Hematopoietic multipotent progenitor cell treated with erythropoietin and hydrocortisone succinate and interleukin-3 and kit ligand, for 17 days (in vitro differentiated cells): ENCODE measurements at places on chromosomes 6 and 20.

GRCh38 chr6:88728756-88729155 lies 234.7 kb downstream of the RNGTT start:
- no peak for DNase-seq

- DNase-seq: no peak
These were observed 2.7 kb downstream of the KCNB1 start for GRCh38 chr20:49479785-49480184.

DNA sequence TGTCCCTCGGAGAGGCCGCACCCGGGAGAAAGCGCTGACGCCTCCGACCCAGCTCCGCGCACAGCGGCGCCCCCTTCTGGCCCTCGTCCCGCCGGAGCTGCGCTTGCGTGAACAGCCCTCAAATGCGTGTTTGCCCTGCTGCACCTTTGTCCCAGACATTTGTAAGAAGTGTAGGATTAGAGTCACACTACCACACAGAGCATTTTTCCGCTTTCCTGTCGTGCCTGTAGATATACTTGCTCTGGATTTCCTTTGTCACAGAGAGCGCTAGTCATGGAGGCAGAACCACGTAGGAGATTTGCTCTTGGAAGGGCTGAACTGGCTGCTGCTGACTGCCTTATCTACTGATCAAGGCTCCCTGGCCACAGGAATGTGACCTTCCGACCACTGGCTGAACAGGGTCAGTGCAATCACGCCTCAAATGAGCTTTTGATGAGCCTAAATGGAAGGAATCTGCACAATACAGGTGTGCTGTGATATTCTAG lies 62.3 kb downstream of the PAX1 start:
- no peak for DNase-seq

DNA sequence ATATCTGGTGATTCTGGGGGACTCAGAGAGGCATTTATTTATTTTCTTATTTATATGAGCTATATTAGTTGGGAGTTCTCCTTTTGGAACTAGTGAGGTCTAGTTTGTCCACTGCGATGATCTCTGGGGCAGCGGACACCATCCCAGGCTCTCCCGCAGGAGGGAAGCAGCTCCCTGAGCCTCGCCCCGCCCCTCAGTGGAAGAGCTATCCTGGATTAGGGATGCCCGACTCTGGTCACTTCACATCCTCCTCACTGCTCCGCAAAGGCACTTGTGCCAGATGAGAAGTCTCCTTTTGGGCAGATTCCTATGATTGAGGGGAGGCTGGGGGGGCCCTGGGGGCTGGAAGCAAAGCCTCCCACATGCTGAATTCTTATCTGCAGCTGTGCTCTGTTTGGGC lies 3.6 kb upstream of the MAS1 start:
- DNase-seq: no peak

- no peak for DNase-seq
These were observed 39.1 kb upstream of the SIRT5 start for GRCh38 chr6:13535306-13535705.

- DNase-seq: no peak
These were observed 80.2 kb downstream of the PLCB4 start for GRCh38 chr20:9149087-9149486.

GRCh38 chr6:90294614-90294988 lies 2.0 kb downstream of the BACH2 start:
- DNase-seq: no peak

GRCh38 chr20:23111307-23111943 lies 25.3 kb upstream of the CD93 start:
- DNase-seq: no peak

- DNase-seq: no peak
These were observed 18.8 kb downstream of the EFHC1 start for GRCh38 chr6:52438926-52439325.

DNA sequence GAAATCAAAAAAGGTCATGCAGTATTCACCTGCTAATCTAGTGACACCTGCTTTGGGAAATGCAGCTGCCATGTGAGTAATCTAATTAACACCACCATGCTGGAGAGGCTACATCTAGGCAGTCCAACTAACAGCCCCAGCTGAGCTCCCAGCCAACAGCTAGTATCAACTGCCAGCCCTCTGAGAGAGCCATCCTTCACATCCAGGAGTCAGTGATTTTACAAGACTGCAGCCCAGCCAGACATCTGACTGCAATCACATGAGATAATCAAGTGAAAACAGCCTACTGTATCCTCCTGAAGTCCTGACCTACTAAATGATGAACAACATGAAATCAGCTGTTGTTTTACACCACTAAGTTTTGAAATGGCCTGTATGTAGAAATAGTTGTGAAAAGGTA lies 298.4 kb downstream of the TRDN start:
- no peak for DNase-seq

GRCh38 chr6:53829698-53830221 lies 35.0 kb downstream of the LRRC1 start:
- no peak for DNase-seq

- no peak for DNase-seq
These were observed 700.7 kb downstream of the PRKN start for GRCh38 chr6:162026843-162027242.

GRCh38 chr6:91716361-91716760 lies 1129.5 kb upstream of the MAP3K7 start:
- no peak for DNase-seq

- no peak for DNase-seq
These were observed 176.7 kb downstream of the LAMA2 start for GRCh38 chr6:129059650-129060049.

DNA sequence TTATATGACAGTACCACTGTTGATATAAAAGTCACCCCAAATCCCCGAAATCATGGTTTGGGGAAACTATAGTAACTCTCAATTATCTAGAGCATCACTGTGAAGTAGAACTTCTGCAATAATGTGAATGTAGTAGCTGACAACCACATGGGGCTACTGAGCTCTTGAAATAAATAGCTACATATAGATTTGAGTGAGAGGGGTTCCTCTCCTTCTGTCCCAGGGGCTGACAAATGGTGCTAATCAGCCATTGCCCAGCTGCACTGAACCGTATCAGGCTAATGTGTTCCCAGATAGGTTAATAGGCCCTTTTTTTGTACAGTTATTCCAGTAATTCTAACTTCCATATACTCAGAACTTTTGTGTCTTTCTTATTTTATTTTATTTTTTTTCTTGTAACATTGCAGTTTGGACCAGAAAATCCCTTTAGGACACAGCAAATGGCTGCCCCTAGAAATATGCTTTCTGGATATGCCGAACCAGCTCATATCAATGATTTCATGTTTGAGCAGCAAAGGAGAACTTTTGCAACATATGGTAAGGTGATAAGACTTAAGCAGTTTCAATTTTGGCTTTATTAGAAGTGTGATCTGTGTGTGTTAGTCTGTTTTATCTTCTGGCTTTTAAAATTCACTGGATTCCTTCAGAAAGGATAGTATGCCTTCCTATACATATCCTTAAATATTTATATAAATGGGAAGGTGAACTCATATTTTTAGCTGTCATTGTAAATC lies 21.1 kb downstream of the CDC40 start:
- peak; percentile 50 for DNase-seq

GRCh38 chr6:91634791-91635190 lies 1047.9 kb upstream of the MAP3K7 start:
- DNase-seq: no peak

DNA sequence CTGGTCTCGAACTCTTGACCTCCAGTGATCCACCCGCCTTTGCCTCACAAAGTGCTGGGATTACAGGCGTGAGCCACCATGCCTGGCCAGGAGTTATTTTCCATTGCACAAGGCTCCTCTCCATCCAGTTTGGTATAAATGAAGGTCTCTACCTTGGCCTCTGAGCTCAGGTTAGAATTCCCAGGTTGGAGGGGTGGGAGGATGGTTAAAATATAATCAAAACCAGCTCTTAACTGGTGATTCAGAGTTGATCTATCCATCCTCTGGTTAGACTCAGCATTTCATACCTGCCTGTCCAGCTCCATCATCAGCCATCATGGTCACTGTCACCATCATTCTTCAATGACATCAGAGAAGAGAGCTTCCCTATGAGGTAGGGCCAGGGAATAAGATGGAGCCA lies 2.6 kb upstream of the SLC22A7 start:
- DNase-seq: no peak

GRCh38 chr6:167245591-167245990 lies 45.5 kb upstream of the UNC93A start:
- no peak for DNase-seq

- no peak for DNase-seq
These were observed 24.8 kb upstream of the IGF2R start for GRCh38 chr6:159943968-159944598.

GRCh38 chr6:20943922-20944321 lies 409.7 kb downstream of the CDKAL1 start:
- no peak for DNase-seq

- no peak for DNase-seq
These were observed 141.9 kb upstream of the EXOC2 start for GRCh38 chr6:834866-835265.

- no peak for DNase-seq
These were observed 28.8 kb upstream of the SYNJ2 start for GRCh38 chr6:157952861-157953351.

DNA sequence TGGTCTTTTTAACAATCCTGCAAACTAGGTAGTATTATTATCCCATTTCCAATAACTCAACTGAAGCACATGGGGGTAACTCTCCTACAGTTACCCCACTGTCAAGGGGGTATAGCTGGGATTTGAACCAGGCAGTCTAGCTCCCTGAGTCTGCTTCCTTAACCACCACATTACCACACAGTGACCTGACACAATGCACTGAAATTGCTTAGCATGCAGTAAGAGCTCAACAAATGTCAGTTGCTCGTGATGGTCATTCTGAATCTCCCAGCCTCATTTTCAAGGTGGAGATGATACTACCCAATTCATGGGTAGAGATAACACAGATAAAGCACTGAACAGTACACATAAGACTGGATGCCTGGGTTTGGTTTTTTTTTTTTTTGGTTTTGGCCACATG lies 193.2 kb upstream of the MYLIP start:
- no peak for DNase-seq

DNA sequence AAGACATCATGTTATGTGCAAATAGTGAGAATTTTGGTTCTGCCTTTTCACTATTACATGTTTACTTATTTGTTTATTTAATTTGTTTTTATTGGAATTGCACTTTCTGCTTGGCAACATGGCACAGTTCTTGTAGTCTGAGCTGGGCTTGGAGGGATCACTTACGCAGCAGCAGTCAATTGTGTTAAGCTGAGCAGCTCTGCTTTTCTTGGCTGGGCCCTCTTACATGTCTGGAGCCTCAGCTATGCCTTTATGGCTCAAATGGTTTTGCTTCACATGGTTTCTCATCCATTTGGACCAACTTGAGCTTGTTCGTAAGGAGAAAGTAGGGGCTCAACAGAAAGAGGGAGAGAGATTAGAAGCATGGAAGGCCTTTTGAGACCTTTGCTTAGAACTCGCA lies 327.5 kb upstream of the EPHA7 start:
- DNase-seq: no peak

GRCh38 chr6:73368675-73369074 lies 1.0 kb downstream of the OOEP start:
- no peak for DNase-seq

- DNase-seq: no peak
These were observed 389.7 kb upstream of the EYS start for GRCh38 chr6:66096679-66097078.

DNA sequence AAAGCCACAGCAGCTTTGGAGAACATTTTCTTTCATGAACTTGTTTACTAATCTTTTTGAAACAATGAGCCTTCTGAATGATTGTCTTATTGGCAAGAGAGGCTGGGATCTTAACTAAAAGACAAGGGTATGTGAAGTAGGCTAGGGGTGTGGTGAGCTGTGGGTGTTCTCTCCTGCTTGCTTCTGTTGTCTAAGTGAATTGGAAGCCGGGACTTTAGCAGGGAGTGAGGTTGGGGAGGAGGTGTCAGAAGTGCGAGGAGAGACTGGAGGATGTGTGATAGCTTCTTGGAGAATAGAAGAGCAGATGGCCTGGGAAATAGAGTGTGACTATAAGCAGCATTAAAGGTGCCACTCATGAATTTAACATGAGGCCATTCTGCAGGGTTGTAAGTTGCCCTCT lies 562.8 kb downstream of the UTRN start:
- DNase-seq: no peak

DNA sequence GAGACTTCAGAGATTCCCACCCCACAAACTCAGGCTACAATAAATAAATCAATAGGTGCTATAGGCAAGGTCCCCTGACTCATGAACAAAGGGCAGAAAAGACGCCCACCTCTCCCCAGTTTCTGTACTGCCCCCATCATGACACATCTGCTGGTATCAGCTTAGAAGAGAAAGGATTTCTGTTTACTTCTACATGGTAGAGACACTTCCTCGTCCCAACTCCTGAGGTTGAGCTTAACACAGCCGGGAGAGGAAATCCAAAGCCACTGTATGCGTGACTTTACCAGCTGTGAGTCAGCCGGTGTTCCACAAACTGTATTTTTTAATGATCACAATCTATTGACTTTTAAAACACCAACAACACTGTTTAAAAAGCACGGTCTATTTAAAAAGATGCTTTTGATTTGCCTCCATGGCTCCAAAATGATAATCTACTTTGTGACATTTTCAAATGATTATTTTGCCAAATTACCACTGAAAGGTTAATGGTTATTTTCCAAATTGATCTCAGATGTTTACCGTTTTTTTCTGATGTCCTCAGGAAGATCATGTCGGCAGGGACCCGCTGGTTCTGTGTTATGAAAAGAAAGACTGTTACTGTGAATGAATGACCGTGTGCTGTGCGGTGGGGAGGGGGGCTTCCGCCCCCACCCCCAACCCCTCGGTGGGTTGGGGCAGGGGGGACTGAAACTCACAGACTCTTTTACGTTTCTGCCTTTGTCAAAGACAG lies 72.5 kb downstream of the ATP9A start:
- DNase-seq: no peak

- DNase-seq: no peak
These were observed 103.5 kb upstream of the SIRPG start for GRCh38 chr20:1761116-1761515.

DNA sequence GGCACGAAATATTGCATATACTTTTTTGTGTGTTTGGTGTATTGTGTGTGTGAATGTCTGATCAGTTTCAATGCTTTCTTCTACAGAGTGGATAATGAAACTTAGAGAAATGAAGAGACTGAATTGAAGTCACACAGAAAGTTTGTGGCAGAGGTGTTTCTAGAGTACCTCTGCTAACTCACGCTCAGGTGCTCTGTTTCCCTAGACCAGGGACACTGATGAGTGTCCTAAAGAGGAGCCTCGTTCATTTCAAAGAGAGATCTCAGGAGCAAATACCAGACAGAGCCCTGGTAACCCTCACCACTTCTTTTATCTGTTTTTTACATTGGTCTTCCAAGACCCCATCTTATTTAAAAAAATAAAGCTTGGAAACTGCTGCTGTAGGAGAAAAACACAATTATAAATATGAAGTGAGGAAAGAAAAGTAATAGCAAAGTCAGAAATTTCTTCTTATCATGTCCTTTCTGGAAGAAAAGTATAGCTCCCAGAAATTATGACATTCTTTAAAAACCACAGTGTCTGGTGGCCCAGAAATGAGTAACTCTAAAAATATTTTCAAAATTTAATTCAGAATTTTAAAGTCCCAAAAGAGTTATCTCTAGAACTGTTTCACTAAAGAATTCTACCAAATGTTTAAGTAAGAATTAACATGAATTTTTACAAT lies 720.6 kb downstream of the RFPL4B start:
- DNase-seq: no peak
